ENCODE measurements at places on chromosomes 2 and 18. TPM values are rescaled to one million over a fixed set of nuclear protein-coding genes. Genes with fewer than 3 reads are reported as not detected.

MTERF4 gene
- 41.7 TPM for polyA plus RNA-seq

CNRIP1 gene
- 10.3 TPM for polyA plus RNA-seq

DNA sequence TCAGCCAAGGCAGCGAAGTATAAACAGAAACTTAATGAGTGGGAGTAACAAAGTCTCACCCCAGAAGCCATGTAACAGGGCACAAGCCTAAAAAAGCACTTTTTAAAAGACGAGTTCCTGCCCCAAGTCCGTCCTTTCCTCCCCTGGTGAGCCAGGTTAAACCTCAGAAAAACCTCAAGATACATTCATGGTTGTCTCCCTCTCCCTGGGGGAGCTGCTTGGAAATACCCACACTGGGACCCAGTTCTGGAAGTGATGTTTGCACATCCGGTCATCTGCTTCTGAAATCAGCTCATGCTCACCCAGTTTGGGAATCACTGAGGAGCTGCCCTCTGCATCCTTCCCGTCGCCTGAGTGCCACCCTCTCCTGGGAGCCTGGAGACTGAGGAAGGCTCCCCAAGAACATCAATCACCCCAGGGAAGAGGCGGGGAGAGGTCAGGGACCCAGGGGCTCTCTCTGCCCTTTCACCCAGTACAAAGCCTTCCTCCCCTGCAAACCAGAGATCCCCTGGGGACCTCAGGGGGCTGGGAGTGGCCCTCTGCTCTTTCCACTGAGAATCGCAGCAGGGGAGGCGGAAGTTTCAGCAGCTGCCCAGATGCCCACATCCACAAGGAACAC is 150.6 kb upstream of the AGAP1 start:
- DNase-seq, result no peak

DNA sequence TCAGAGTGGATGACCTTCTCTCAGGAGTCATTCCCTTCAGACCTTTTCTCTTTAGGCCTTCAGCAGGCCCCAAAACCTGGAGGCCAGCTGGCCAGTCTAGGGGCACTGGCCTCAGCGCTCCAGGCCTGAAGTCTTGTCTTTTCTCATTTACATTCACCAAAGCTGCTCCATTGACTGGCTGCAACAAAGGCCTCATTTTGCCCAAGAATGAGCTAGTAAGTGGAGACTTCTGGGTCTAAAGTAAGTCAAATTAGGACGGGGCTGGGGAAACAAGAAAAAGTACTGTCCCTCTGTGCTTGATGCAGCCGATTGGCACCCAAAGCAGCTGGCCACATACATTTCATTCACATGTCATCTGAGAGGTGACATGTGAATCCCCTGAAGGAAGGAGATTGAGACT is 83.8 kb upstream of the RIOK3 start:
- no peak for DNase-seq

- no peak for DNase-seq
These were observed 103.1 kb downstream of the CERS6 start for GRCh38 chr2:168559187-168559586.

DNA sequence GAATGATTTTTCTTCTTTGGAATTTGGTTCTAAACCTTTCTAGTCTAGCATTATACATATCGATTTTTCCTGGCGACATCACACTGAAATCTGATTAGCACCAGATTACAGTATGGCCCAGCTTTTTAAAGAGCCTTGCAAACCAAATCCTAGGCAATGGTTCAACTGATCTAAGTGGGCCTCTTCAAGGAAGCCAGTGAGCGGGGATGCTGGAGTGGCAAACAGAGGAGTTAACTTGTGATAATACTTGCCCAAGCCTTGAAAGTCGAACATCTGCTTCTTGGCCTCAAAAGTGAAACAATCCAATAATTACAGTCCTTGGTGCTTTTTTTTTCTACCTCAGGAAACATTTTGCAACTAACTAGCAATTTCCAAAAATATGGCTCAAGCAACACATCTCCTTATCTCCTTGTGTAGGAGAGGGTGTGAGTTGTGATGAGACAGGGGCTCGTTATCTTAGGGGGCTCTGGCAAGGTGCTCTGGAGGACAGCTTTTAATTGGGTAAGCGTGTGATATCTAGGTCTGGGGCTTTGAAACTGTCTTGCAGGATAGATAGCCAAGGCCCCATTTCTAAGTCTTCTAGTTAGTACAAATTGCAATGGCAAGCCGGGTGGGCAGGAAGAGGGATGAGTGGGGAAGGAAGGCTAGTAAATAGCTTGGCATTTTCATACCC is 240.2 kb upstream of the CCDC68 start:
- no peak for DNase-seq

HDHD2 gene
- polyA plus RNA-seq, result 43.0 TPM

DNA sequence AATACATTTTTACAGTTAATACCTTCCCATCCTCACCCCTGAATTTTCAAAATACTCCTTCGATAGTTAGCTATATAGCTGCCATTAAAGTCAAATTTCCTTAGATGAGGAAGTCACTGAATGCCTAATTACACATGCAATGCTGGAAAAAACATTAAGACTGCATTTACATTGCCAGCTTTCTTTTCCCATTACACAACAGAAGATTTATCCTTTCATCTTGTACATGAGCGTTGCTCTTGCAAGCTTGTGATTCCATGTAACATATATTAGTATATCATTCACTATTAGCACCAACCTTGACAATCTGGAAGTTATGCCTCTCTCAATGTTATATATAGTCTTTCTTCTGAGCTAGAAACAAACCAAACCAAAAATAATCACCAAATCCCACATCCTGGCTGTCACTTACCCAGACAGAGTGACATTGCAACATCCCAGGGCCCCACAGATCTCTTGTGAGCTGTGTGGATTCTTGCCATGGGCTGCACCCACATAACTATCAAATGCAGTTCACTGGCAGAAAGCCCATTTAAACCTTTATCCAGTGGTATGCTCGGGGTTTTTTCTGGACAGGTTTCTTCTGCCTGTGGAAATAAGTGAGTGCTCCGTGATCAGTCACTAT is 79.2 kb upstream of the PAPOLG start:
- DNase-seq, result no peak

DNA sequence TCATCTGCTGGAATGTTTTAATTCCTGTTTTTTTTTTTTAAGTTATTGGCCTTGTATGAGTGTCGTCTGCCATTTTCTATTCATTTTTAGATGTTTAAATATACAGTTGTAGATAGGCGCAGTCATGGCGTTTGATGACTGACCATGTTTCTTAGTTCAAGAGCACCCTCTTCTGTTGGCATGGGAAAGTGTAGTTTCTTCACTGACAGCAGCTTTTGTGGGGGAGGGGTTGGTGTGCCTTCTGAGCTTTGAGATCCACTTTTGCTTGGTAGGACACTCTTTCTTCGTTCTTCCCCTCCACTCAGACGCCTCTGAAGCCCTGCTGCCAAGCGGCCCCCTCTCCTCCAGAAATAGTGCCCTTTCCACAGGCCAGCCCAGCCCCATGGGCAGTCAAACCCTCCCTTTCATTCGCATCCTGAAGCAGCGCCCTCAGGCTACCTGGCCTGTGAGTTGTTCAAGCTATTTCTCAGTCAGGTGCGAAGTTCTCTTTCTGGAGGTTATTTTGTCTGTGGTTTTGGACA is 492.0 kb downstream of the TNS1 start:
- DNase-seq, result peak; percentile 72

DNA sequence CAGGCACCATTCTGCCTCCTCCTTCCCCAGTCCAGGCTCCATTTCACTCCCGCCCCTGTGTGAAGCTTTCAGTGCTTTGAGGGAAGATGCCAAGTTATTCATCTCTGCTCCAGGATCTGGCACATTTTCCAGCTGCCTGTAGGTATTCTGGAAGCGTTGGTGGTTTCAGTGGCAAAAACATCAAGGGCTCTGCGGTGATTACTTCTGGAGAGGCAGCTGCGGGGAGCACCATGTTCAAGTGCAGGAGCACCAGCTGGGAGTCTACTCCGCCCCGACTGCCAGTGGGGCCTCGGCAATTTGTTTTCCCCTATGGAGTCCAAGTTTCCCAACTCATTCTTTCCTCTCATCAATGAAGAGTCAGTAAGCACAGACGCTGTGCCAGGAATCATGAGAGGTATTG is 211.7 kb downstream of the CLIP4 start:
- DNase-seq, result no peak

DNA sequence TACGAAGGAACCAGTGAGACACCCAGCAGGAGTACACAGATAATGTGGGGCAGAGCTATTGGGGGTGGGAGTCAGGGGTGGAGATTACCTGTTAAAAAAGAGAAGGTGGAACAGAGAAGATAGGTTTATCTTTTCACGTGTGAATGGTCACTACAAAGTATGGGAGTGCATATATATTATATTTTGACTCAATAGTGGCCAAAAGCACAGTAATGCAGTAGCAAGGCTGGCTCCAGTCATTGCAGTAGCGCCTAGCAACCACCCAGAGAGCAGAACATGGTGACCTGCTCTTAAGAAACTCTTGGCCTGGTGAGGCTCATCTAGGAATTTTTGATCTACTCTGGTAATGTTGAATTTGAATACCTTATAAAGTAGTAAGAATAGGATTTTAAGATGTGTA is 1.0 kb downstream of the IMPACT start:
- DNase-seq, result no peak

- DNase-seq, result no peak
These were observed 192.1 kb upstream of the RND3 start for GRCh38 chr2:150679456-150680120.

DNA sequence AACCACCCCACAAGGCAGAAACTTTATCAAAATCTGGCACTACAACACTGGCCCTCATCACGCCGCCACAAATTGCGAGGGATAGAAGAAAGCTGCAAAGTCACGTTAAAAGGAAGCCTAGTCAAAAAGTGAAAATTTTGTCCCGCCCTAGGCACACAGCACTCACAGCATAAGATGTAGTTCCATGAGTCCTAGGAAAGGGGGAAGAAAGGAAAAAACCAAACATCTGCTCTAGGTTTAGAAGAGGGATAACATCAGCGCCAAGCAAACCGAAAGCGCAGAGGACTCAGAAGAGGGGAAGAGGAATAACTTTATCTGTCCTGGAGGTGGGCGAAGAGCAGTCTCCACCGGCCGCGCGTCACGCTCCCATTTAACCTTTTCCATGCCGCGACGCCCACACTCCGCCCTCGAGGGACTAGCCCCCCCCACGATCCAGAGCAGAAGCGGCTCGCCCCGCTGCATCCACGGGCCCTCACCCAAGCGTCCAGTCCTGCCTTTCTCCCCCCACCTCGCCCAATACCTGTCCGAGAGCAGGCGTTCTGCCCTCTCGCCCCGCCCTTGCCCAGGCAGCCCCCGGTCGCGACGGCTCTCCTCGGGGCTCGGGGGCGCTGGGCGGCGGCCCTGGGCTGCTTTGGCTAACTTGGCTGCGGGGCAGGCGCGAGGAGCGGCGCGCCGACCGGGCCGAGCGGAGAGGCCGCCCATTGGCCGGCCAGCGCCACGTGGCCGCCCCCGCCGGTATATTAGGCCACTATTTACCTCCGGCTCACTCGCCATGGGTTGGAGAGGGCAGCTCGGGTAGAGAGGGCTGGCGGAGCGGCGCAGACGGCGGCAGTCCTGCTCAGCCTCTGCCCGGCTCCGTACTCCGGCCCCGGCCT is at the start of gene HOXD1:
TSS of gene HOXD1 (plus strand) at position 770 of the 875 bp plus-strand sequence. CDS start 134 bp downstream, outside the sequence.
- DNase-seq, result no peak

MOCOS gene
- polyA plus RNA-seq, result 2.5 TPM

ANKRD30B gene
- 0.02 TPM for polyA plus RNA-seq

PGAP1 gene
- polyA plus RNA-seq, result 3.1 TPM

All from thymus (tissue), 14 donors.